NCI-H510A (cell line): ENCODE measurements at places on chromosomes 6 and 20.

DNA sequence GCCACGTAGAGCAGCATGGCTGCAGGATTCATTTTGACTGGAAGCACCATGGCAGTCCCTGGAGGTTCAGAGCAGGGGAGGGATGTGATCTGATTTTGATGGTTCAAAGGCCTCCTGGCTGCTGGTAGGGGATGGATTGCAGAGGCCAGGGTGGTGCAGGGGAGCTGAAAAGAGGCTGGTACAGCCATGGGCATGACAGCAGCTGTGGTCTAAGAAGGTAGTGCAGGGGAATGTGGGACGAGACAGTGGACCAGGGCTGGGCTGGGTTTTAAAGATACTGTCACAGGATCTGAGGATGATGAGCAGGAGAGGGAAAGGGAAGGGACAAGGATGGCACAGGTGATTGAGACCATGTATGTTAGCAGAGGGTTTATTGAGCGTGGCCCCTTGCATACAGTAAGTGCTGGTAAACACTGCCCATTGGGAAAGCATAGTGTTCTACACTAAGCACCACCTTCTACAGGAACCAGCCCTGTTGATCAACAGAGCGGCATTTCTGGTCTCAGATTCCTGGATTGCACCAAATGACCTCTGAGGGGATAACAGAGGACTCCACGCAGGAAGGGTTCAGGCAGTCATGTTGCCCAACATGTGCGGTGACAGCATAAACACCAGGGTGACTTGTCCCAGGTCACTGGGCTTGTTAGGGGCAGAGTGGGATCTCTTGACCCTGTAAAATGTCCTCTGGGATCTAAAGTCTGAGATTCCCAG, 14.5 kb upstream of the SIRPA start:
- DNase-seq: no peak

GRCh38 chr20:35757098-35757705, 14.6 kb upstream of the PHF20 start:
- DNase-seq: no peak

DNA sequence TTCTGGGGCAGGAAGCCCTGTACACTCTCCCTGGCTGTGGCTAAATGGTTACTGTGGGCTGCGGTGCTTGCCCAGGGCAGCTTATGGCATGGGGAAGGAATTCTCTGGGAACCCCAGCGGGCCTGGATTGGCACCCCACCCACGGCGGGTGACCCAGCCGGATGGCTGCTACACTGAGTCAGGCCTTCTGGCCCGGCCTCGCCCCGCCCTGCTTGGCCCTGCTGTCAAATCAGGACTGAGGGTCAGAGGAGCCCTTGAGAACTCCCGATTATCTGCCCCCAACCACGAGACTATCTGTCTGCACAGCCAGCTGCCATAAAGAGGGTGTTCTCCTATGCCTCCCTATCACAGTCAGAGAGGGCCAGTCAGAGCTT, 7.3 kb upstream of the ITPR3 start:
- DNase-seq: no peak

GRCh38 chr20:63224412-63225081, 8.6 kb upstream of the YTHDF1 start:
- no peak for DNase-seq

DNA sequence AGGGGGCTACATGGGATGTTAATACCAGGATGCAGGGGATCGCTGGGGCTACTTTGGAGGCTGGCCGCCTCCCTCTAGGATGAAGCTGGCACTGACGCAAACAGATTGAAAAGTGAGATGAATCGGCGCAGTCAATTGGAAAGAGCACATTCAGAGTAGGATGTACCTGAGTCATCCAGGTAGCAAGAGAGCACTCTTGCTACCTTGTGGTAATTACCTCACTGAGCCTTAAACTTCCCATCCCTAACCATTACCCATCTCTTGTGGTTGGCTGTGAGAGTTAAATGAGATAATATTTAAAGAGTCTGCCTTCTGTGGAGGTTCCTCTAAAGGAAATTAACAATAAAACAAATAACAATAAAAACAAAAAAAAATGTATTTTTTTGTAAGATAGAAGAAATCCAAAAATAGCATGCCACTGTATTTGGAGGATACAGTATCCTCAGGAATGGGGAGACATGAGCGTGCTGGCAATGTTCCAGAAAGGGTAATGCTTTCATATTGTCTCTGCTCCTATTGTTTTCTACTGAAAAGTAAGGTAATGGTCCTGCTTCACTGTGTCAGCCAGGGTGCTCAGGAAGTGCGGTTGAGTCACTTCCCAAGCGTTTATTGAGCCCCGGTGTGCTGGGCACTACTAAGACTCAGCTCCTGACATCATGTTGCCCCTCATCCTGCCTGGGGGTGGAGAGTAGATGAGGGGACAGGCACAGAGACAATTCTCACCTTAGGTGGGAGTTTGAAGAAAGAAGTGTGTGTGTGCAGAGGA, 301.1 kb downstream of the EYA4 start:
- DNase-seq: no peak

- no peak for DNase-seq
Observed at GRCh38 chr20:45067087-45067486, 33.8 kb downstream of the KCNS1 start.

- DNase-seq: no peak
Observed at GRCh38 chr6:108561742-108562502, 1.2 kb downstream of the FOXO3 start.

DNA sequence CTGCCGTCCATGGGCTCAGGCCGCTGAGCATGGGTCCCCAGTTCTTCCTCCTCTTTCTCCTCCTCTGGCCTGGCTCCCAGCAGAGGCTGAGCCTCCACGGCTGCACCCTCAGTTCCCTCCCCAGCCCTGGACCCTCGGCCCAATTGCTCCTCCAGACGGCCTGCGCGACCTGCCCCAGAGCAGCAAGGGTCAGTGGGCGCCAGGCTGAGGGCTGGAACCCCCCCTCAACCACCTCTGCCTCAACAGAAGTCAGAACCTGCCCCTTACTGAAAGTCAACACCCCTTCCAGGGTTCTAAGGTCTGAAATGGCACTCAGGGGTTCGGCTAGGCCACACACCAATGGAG, 15.9 kb upstream of the SPAG4 start:
- DNase-seq: no peak

- DNase-seq: no peak
Observed at GRCh38 chr6:6390849-6391602, 70.6 kb upstream of the F13A1 start.

- DNase-seq: no peak
Observed at GRCh38 chr20:62545901-62546525, 70.2 kb upstream of the GATA5 start.

GRCh38 chr6:4790158-4790899, 14.1 kb downstream of the CDYL start:
- no peak for DNase-seq

GRCh38 chr6:106747139-106747538, 117.8 kb downstream of the QRSL1 start:
- peak; percentile 37 for DNase-seq

GRCh38 chr20:51864967-51865366, 62.6 kb upstream of the SALL4 start:
- DNase-seq: no peak

DNA sequence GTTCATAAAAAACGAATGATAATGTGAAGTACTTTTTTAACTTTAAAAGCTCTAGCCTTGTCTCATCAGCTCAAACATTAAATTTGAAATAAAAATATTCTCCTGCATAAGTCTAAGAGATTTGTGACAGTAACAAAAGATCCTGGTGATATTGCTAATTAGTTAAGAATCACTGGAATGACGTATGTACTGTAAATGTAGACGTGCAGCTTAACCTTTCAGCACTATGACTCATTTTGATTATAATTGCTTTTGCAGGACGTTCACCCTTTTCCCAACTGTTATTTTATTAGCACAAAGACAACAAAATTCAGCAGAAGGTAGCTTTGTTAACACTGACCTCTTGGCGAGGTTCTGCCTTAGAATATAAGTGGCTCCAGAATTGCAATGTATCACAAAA, 68.6 kb downstream of the TENT5A start:
- no peak for DNase-seq

GRCh38 chr6:43180985-43181384, 1.0 kb upstream of the CUL9 start:
- no peak for DNase-seq

DNA sequence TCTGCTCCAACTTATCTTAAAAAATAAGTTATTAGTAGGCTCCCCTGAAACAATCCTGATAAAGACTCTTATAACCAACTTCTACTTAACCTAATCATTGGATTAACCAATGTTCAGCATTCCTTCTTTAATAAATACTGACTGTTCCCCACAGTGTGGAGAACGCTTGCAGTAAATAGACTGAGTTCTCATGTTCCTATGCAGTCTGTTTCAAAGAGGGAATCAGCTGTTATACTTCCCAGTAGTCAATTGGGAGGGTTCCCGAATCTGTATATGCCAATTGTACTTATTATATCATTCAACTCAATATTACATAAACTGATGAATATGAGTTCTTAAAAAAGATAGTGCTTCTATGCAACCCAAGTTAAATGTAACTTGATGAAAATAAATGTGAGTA, 9.7 kb upstream of the JAG1 start:
- no peak for DNase-seq

- no peak for DNase-seq
Observed at GRCh38 chr20:13494019-13494418, 144.7 kb downstream of the TASP1 start.

DNA sequence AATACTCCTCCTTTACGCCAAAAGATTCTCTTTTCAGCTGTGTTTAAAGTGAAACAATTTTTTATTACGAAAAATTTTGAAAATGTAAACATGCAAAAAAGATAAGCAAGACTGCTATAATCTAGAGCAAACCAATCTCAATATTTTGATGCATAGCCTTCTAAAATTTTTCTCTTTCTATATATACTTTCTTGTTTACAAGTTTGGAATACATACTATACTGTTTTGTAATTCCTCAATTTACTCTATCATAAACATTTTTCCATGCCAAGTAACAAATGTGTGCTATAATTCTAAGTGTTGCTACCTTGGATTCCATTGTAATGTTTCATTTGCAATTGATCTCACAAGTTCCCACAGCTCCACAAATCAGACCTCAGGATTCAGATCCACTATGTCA, 43.1 kb upstream of the KIF16B start:
- DNase-seq: no peak

GRCh38 chr6:159100395-159101182, 55.8 kb upstream of the TAGAP start:
- no peak for DNase-seq

GRCh38 chr20:24118441-24119175, 130.0 kb upstream of the GGTLC1 start:
- no peak for DNase-seq

GRCh38 chr20:3121955-3122610, 37.6 kb upstream of the AVP start:
- DNase-seq: no peak

DNA sequence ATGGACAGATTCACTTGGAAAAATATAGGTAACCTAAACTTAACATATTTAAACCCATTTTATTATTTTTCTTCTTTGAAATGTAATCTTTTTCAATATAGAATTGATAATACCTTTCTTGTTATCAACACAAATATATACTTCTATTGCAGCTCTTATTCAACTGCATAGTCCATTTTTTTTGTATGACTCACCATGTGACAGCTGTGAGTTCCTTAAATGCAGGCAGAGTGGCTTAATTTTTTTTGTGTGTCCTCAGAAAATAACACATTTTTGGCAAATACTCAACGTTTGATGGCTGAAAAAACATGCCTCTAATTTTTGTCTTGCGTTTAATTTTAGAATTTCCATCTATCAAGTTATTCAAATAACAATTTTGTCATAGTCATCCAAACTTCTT, 454.8 kb downstream of the PHF3 start:
- DNase-seq: no peak

- no peak for DNase-seq
Observed at GRCh38 chr6:39952167-39952566, 17.9 kb upstream of the MOCS1 start.

GRCh38 chr6:169156108-169156792, 97.4 kb downstream of the THBS2 start:
- no peak for DNase-seq

- no peak for DNase-seq
Observed at GRCh38 chr6:19851241-19852089, 14.3 kb downstream of the ID4 start.

GRCh38 chr6:161029195-161029809, 37.7 kb downstream of the MAP3K4 start:
- DNase-seq: no peak

- DNase-seq: no peak
Observed at GRCh38 chr6:81694207-81694606, 58.3 kb downstream of the TENT5A start.
